Stimulated activated CD4-positive, alpha-beta T cell treated with anti-CD3 and anti-CD28 coated beads, Interleukin-1b, Interleukin-23, amount 100 ng/mL, for 24 hours (primary cell): ENCODE measurements at places on chromosomes 6 and 20.

DNA sequence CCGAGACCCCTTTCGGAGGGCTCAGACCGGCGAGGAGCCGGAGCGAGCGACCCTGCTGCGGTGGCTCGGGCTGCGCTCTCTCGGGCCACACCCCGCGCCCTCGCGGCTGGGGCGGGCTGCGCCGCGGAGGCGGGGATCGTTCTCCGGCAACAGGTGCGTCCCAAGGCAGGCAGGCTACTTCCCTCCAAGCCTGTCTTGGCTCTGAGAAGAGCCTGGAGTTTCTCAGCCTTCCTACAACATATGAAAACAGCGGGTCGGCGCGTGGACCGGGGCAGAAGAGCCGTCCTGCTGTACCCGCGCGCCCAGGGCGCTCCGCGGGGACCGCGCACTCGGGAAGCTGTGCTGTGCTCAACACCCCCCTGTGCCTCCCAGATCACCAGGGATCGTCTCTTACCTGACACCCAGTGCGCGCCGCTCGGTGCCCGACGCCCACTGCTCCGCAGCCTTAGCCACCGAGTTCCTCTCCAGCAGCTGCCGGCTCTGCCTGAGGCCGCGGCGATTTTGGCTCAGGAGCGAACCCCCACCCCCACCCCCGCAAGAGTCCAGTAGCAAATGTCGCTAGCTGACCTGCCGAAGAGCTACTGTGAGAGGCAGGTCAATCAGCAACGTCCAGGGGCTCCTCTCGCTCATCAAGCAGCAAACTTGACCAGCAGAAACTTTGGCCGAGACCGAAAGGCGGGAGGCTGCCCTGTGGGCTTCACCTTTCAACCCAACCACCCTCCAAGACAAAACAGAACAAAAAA, 3.7 kb upstream of the OLIG3 start:
- no peak for DNase-seq

- no peak for DNase-seq
These were observed 53.8 kb downstream of the TOX2 start for GRCh38 chr20:43968341-43969000.

DNA sequence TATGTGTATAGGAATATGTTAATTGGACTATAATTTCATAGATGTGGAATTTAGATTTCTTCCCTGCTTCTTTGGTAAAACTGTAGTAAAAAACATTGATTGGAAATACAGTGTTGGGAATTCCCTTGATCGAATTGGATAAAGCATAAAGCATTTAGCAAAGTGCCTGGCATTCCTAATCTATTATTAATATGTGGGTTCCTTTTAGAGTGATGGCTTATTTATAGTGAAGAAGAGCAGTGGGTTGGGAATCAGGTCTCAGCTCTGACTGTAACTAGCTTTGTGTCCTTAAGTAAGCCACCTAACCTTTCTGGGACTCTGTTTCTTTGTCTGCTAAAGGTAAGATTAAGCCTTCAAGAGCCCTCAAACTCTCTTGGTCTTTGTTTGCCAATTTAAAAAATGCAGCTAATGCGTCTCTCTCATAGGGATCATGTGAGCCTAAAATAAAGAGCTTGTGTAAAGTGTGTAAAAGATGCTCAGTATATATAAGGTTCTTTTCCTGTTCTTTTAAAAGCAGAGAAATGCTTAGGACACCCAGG, 53.3 kb downstream of the KCNS1 start:
- DNase-seq = no peak

DNA sequence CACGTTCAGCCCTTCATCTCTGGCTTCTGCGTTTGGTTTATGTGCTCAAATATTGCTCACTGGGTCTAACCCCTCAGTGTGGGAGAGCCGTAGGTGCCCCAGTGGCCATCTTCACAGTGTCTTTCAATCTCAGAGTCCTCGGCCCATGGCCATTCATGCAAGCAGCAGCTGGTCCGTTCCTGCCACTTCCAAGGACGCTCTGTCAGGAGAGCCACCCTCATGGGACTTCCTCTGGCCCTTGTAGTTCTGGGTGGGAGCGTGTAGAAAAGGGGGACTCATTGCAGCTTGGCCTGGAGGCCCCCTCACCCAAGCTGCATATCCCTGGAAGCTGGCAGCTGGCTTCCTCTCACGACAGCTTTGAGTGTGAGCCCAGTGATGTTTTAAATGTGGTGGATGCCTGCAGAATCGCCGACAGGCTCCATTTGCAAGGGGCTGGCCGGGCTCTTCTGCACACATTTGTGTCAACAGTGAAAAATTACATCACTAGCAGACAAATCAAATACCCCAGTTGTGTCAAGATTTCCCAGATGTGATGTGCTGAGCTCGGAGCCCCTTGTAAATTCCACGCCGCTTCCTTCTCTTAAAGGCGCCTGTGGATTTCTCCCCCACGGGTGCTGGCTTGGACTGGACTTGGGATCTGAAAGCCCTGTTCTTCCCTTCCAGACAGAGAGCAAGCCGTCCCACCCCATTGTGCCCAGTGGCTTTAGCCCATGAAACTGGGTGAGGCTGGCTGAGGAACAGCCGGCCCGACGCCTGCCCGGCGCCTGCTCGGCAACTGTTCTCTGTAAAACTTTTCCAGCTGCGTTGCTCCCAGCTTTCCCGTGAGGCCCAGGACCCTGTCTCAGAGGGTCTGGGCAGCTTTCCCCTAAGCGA, 360.1 kb downstream of the TAF4 start:
- no peak for DNase-seq

GRCh38 chr6:44650495-44650894, 263.0 kb downstream of the CDC5L start:
- DNase-seq = no peak

GRCh38 chr20:38108438-38108985, 56.6 kb downstream of the TGM2 start:
- DNase-seq = no peak

- no peak for DNase-seq
These were observed 247.9 kb downstream of the CDH4 start for GRCh38 chr20:61499859-61500554.

- no peak for DNase-seq
These were observed 709 bp downstream of the PPP1R16B start for GRCh38 chr20:38805958-38806854.

DNA sequence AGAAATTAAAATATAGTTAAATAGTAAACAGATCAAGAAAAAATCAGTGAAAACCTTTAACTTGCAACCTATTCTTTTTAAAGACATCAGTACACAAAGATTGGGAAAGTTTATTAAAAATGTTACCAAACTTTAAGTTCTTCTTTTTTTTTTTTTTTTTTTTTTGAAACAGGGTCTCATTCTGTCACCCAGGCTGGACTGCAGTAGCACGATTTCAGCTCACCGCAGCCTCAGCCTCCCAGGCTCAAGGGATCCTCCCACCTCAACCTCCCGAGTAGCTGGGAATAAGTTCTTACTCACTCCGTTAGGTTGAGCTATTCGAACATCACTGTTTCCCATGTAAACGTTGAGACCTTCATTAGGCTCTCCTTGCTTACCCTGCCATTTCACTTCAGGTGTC, 5.6 kb downstream of the MAP3K5 start:
- no peak for DNase-seq

- no peak for DNase-seq
These were observed 8.5 kb downstream of the PABPC1L start for GRCh38 chr20:44918342-44918741.

GRCh38 chr20:23358563-23358906, 3.4 kb upstream of the GZF1 start:
- DNase-seq = no peak

DNA sequence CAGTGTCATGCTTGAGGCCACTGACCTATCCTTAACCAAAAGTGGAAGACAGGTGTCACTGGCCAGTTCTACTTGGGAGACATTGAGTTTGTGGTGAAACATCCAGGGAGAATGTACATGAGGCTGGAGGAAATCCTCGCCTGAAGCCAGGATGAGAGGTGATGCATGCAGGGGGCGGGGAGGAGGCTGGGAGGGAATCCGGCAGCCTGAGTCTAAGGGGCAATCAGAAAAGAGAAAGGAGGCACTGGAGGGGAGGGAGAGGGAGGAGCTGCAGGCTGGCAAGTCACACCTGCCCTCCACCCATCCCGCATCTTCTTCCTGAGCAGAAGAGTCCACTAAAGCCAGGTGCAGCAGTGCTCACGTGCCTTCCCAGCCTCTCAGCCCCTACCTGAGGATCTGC, 14.9 kb upstream of the DDO start:
- DNase-seq = no peak

GRCh38 chr6:153031335-153031955, 28.9 kb upstream of the MTRF1L start:
- DNase-seq = no peak

DNA sequence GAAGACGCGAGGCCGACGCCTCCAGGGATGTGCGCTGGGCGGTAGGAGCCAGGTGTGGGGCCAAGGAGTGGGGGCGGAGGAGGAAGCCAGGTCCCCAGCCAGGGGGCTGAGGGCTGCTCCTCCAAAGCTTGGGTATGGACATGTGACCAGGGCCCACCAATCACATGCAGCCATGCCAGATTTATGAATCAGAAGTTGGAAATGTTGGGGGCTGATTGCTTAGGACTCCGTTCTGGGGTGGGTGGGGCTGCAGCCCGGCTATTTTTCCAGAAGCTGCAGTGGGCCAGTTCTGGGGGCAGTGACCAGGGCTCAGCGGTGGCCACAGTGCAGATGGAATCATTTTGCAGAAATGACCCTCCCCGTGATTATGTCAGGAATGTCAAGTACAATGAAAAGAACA, 96.0 kb downstream of the CEBPB start:
- no peak for DNase-seq

DNA sequence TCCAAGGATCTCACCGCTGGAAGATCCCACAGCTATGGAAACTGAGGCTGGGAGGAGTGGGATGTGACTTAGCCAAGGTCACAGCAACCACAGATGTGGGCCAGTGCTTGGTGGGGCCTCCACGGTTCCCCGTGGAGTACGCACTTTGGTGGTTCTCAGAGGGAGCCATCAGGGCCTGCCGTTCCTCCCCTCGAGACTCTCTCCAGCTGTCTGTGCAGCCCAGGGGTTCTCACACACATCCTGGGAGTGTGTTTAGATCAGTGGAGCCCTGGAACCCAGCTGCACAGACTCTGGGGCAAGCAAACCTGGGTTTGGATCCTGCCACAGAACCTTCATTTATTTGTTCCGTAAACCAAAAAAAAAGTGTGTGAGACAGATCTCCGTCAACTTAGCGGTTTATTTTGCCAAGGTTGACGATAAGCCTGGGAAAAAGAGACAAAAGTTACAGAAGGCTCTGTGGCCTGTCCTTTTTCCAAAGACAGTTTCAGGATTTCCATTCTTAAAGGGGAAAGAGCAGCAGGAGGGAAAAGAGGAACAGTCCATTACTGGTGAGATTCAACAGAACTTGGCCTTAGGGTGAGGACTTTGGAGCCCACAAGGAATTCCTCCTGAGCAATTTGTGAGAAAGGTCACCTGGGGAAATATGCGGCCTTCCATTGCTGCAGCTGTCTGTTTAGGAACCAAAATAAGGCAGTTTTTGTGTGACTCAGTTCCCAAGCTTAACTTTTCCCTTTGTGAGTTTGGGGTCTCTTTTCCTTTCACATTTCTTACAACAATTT, 13.6 kb upstream of the MYMX start:
- DNase-seq = no peak

GRCh38 chr6:129350278-129350677, 359.7 kb downstream of the ARHGAP18 start:
- no peak for DNase-seq

- DNase-seq = no peak
These were observed 2.6 kb downstream of the ASF1A start for GRCh38 chr6:118896339-118897136.

DNA sequence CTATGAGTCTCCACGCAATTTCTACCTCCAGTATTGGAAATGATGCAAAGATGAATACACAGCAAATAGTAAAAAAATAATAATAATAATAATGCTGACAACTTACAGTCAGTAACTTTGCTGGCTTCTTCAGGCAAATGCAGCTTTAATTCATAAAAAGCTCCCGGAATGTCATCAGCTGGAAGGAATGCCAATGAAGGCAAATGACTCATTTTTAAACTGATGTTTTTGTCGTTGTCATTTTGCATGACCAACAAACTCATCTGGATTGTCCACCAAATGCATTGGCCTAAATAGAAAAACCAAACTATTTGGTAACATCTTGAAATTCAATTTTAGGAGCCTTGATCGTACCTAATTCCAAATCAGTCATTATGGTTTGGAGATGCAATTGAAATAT, 217.1 kb downstream of the ALDH8A1 start:
- DNase-seq = no peak

DNA sequence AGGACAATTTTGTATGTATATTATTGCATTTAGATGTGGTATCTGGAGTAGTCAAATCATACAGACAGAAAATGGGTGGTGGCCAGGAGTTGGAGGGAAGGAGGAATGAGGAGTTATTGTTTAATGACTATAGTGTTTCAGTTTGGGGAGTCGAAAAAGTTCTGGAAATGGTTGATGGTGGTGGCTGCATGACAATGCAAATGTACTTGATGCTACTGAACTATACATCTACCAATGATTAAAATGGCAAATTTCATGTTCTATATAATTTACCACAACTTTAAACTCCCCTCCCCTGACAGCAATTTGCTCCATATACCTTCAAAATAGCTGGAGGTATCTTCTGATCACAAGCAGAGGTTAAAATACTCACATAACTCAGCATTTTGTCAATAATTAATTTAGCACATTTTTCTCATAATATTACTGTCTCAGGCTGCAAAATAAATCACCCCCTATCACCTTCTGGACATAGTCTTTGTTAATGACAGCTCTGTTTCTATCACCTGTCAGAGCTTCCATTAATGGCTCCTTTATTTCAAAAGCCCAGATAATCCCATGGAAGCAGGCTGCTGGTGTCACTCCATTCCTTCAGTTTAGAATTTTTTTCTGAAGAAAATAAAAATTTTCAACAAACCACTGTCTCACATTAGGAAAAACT, 25.7 kb upstream of the RHAG start:
- DNase-seq = no peak

- DNase-seq = no peak
These were observed 983.5 kb upstream of the FLRT3 start for GRCh38 chr20:15320941-15321340.

- no peak for DNase-seq
These were observed 78.0 kb upstream of the TMEM181 start for GRCh38 chr6:158481690-158482473.

- DNase-seq = no peak
These were observed 358.2 kb downstream of the KIF16B start for GRCh38 chr20:16215041-16215440.

DNA sequence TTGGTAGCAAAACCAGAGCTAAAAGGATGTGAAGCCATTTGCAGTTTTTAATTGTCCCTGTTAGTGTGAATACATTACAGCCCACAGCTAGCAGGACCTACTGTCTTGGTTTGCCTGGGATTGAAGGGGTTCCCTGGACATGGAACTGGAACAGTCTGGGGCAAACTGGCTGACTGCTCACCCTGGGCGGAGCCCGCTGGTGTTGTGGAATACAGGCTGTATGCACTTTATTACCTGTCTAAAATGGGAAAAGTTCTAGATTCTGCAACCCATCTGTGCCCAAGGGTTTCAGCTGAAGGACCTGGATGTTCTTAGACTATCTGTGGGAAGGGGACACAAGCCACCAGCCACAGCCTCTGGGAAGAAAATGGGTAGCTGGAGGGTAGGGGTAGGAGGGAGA, 12.2 kb upstream of the CDKN1A start:
- DNase-seq = no peak

GRCh38 chr6:31711233-31711632, 3.9 kb upstream of the LY6G6D start:
- no peak for DNase-seq
